Activated naive CD8-positive, alpha-beta T cell treated with anti-CD3 and anti-CD28 coated beads for 36 hours (primary cell): ENCODE measurements at places on chromosomes 16 and 17. TPM values are rescaled to one million over a fixed set of nuclear protein-coding genes. Genes with fewer than 3 reads are reported as not detected.

The PERCC1 gene
- total RNA-seq, result 0.40 TPM

The HES7 gene
- total RNA-seq, result 2.0 TPM

The UNC45B gene
- 0.06 TPM for total RNA-seq

DNA sequence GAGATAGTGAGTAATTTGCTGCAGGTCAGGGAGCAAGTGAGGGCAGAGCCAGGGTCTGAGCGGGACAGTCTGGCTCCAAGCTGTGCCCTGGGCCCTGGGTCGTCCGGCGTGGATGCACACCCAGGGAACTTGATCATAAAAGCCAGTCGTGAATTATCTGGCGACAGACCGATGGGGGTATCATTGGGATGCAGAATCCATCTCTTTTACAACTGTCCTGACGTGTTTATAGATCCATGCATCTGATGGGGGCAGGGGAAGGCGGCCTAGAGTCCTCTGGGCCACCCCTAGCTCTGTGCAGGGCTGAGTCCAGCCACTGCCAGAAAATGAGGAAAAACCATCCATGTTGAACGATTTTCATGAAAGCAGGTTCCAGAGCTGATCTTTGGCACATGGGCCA lies 332.8 kb downstream of the C16orf95 start:
- no peaks in the 10 kb centered on the region for H3K4me1 ChIP-seq
- no peak overlapping the region for H3K27ac ChIP-seq
- H3K36me3 ChIP-seq, result no peaks in the 10 kb centered on the region
- peaks cover 7% of the 10 kb centered on the region for H3K27me3 ChIP-seq
- no peak for DNase-seq
